ENCODE measurements at places on chromosomes 1 and 21.

- no peak for DNase-seq
Observed at GRCh38 chr1:15940110-15941043, 35.5 kb downstream of the ZBTB17 start.

- DNase-seq: no peak
Observed at GRCh38 chr1:98066911-98067310, 146.1 kb upstream of the DPYD start.

DNA sequence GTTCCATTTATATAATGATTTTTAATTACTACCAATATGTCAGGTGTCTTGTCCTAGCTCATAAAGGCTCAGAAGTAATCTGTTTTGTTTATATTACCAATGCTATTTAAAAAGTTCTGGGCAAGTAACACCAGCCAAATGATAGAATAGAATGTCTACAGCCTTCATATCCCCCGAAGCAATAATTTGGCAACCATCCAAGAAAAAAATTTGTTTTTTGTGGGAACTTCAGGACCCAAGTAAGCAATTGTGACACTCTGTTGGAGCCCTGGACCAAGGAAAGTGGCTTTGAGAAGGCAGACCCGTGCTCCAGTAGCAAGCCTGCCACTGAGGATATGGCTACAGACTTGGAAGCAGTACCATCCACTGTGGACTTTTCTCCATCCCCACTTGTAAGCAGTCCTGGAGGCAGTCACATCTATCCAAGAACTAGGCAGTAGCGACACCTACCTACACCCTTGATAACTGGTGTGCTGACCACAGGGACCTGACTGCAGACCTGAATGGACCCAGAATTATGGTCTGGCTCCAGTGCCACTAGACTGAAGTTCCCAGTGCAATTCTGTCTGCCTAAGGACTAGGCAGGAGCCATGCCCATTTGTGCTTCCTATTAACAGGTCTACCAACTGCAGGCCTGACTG lies 870.7 kb upstream of the ADGRL2 start:
- no peak for DNase-seq

GRCh38 chr1:228744356-228744755 lies 9.1 kb downstream of the RHOU start:
- DNase-seq: no peak

DNA sequence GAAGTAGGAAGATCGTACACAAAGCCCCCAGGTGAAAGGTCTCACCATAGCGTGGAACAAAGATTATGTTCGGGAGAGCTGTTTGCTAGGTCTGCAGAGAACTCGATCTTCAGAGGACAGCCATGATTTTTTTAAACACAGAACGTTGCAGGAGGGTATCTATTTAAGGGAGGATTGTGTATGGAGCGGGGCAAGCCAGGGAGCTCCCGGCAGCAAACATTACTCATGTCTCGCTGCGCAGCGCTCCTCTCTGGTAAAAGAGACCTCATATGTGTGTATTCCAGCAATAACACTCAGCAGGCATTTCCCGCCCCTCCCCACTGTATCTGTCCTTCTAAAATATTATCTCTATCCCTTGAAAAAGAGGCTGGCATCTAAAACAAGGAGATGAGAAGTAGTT lies 2.7 kb downstream of the GLIS1 start:
- no peak for DNase-seq

- no peak for DNase-seq
Observed at GRCh38 chr1:228315945-228316588, 90.6 kb downstream of the TRIM11 start.

DNA sequence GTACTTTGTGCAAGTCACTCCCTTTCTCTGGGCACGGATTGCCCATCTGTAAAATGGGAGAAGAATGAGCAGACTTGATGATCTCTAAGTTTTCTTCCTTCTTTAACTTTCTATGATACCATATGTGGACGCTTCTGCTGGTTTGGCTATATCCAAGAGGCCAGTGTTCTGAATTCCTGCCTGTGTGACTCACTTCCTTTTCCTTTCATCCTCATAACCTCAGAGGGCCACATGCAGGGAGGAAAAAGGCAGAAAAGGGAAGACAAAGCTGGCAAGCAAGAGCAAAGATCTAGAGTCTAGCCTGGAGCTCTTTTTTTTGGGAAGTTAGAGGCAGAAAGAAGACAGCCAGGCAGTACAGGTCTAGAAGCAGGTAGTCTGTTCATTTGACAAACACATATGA lies 151.2 kb downstream of the OMA1 start:
- no peak for DNase-seq

GRCh38 chr1:205348554-205349487 lies 7.9 kb downstream of the KLHDC8A start:
- DNase-seq: no peak

GRCh38 chr1:114208714-114209113 lies 55.0 kb upstream of the SYT6 start:
- no peak for DNase-seq

DNA sequence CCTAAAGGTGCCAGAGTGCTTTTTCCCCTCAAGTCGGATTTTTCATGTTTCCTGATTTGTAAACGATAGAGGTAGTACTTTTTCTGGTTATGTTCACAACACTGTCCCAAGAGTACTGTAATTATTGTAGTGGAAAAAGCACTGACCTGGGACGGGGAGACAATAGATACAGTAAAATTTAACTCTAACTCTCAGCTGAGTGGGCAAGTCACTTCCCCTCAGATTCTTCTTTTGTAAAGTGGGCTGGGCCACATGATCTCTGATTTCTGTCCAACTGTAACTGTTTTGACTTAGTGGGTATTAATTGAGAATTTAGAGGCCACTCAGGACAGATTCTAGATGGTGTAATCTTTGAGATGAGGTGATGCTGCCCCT lies 19.1 kb downstream of the MARCKSL1 start:
- DNase-seq: no peak

DNA sequence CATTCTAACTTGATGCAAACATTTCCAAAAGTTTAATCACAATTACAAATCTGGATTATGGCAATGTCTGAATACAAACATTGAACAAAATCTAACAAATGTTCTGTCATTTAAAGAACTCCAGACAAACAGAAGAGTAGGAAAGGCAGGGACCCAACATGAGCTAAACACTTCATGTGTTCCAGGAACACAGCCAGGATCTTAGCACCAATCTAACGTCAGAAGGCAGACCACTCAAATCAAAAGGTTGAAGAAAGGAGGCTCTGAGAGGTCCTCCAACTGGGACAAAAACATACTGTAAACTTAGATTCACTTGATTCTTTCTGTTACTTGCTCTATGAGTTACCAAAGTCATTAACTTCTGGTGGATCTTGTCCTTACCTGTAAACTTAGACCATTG lies 374.0 kb downstream of the NEGR1 start:
- no peak for DNase-seq

GRCh38 chr1:152461544-152461943 lies 47.5 kb upstream of the CRNN start:
- no peak for DNase-seq
